CD4-positive, alpha-beta T cell treated with Interleukin-10 for 1 hour (primary cell): ENCODE measurements at places on chromosomes 6 and 20.

GRCh38 chr6:82013561-82014530 lies 233.7 kb downstream of the IBTK start:
- DNase-seq: no peak

DNA sequence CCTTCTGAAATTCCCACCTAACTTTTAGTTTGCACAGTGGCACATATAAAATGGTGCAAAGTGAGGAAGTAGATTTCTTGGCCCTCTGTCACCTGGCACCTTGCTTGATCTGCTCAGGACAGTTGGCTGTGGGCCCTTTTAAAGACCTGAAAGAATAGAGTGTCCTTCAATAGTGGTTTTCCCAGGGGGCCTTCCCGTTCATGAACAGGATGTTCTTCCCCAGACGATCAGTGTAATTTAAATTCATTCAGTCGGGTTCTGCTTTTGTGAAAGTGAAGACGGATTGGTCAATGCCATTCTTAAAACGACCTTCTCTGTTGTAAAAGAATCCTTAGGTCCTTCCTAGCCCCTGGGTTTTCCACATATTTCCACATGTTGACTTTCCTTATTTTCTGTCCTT lies 178.5 kb downstream of the SASH1 start:
- no peak for DNase-seq

DNA sequence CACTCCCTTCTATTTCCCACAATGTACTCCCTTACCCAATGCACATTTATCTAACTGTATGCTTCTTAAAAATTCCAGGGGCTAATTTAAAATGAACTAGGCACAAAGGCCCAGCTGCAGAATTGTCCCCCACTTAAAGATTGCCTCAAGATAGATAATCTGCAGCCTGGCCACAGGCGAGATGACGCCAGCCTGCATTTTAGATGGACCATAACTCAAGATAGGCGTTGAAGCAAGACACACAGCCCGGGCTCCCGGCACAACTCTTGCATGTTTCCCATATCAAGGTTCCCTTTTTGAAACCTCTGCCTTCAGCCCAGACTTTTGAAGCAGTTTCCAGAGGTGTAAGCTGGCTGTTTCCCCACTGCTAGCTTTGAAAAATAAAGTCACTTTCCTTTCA lies 3.2 kb upstream of the REPS1 start:
- DNase-seq: no peak

GRCh38 chr6:99838607-99839006 lies 155.4 kb downstream of the MCHR2 start:
- no peak for DNase-seq

DNA sequence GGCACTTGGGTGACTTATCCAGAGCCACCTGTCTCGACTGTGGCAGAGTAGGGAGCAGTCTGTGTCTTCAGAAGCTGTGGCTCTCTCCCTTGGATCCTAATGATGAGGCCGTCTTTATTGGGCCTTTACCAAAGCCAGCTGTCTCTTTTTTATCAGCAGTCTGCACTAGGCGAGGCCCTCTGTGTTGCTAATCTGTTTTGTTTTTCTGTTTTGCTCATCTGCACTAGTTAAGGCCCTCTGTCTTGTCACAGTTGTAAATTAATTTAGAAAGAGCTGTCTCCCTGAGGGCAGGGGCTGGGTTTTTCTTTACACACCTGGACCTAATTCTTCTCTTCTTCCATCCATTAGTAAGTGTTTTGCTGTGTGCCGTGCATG lies 45.0 kb downstream of the CDS2 start:
- no peak for DNase-seq

DNA sequence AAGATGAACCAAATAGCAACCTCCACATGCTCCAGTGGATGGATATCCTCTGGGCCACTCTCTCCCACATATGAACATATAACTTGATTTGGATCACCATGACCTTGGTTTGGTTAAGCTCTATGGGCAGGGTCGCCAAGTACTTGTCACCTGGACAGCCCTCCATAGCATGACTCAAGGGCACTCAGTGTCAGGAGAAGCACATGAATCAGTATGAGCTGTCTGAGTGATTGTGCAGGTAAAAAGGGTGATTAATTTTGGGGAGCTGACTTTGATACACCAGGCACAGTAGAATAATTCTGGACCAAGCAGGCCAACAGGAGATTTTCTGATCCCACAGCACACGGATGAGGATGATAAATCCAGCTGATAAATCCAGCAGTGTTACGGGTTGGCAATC lies 74.4 kb downstream of the OPRM1 start:
- no peak for DNase-seq

GRCh38 chr6:111679126-111679858 lies 73.6 kb upstream of the TRAF3IP2 start:
- DNase-seq: no peak

GRCh38 chr6:110946498-110946897 lies 12.0 kb upstream of the GTF3C6 start:
- no peak for DNase-seq

- DNase-seq: no peak
These were observed 419.2 kb downstream of the EPM2A start for GRCh38 chr6:145315982-145316600.

- DNase-seq: no peak
These were observed 10.3 kb downstream of the ADISSP start for GRCh38 chr20:3757268-3757667.

- no peak for DNase-seq
These were observed 20.7 kb downstream of the ABHD12 start for GRCh38 chr20:25369971-25370370.

- no peak for DNase-seq
These were observed 8.3 kb downstream of the POM121L2 start for GRCh38 chr6:27303613-27304272.

DNA sequence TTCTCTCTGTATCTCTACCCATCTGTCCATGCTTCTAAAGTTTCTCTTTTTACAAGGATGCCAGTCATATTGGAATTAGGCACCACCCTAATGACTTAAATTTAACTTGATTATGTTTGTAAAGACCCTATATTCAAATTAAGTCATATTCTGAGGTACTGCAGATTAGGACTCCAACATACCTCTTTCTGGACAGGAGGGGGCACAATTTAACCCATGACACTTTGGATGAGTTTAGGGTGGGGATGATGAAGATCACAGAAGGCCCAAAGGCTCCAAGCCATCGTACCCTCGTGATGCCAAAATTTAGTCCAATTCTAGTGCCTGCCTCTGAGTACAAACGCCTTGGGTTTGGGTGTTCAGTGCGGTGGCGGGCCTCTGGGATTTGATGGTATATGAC lies 15.0 kb upstream of the NKX2-2 start:
- DNase-seq: no peak

- DNase-seq: no peak
These were observed 439.6 kb downstream of the DOK5 start for GRCh38 chr20:54914995-54915394.

GRCh38 chr6:49543087-49543858 lies 7.2 kb upstream of the C6orf141 start:
- DNase-seq: no peak

DNA sequence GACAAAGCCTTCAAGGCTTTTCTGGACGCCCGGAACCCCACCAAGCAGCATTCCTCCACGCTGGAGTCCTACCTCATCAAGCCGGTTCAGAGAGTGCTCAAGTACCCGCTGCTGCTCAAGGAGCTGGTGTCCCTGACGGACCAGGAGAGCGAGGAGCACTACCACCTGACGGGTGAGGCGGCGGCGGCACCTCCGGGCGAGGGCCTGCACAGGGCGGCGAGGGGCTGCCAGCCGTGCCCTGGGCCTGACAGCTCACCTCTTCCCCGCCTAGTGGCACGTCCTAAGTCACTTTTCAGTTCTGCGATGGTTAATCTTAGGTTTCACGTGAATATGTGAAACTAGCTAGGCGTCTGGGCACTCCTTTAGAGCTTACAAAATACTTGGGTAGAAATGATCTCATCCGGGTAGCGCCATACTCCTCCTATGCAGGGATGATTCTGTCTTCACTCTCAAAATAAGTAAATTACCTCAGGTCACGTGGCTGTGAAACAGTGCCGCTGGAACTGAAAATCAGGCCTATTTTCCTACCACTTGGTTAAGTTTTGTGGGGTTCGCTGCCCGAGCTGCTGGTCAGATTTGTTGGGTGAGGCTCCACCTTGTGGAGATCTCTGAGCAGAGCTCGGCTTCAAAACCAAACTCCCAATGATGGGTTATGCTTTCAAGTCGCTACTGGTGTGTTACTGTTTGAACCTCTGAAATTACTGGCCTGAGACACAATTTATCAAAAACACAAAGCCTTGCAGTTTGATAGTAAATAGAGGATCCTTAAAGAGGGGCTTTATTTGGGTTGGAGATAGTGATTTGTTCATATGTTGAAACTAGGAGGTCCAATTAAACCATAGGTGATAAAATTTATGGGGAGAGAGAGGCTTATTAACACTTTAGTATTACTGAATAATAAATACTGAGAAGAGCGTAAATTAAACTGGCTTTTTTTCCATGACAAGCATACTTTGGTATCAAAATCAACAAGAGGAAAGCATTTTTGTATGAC lies 15.5 kb upstream of the CLDN20 start:
- peak; percentile 25 for DNase-seq

DNA sequence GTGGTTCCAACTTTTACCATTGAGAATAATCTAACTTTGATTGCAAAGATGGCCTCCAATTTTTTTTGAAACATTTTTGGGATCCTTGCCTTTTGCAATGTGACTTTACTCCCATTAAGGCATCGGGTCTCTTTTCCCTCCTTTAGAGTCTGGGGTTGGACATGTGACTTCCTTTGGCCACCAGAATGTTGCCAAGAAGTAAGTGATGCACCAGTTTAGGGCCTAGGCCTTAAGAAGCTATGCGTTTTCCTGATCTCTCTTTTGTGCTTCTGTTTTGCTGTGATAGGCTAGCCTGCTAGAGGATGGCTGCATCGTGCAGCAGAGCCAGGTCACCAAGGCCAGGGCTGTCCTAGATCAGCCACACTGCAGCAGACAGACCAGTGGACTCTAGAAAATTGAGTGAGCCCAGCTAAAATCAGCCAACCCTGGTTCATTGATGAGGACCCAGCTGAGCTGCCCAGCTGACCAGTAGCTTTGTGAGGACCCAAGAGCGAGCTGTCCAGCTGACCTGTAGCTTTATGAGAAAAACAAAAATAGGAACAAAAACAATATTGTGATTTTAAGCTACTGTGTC lies 594.0 kb upstream of the JAG1 start:
- no peak for DNase-seq

DNA sequence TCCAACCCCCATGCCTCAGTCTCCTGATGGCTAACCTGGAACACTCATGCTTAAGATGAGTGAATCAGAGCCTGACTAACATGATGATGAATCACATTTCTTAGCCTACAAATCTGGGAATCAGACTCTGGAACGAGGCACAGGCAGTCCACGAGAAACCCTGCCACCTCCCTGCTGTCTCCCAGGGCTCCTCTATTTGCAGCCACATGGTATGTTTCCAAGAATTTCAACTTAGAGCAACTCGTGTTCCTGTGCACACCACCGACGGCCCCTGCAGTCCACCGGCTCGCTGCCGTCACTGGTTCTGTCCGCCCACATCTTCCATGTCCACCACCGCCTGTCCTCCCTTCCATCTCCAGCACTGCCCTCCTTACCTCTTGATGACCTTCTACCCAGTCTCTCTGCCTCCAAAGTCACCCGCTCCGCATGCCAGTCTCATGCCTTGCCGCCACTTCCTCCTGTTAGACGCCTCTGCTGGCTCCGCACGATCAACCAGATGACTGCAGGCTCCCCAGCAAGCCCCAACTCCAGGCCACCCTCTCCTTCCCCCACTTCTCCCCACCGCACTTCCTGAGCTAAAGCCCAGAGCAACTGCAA lies 87.6 kb downstream of the AGPAT4 start:
- no peak for DNase-seq

DNA sequence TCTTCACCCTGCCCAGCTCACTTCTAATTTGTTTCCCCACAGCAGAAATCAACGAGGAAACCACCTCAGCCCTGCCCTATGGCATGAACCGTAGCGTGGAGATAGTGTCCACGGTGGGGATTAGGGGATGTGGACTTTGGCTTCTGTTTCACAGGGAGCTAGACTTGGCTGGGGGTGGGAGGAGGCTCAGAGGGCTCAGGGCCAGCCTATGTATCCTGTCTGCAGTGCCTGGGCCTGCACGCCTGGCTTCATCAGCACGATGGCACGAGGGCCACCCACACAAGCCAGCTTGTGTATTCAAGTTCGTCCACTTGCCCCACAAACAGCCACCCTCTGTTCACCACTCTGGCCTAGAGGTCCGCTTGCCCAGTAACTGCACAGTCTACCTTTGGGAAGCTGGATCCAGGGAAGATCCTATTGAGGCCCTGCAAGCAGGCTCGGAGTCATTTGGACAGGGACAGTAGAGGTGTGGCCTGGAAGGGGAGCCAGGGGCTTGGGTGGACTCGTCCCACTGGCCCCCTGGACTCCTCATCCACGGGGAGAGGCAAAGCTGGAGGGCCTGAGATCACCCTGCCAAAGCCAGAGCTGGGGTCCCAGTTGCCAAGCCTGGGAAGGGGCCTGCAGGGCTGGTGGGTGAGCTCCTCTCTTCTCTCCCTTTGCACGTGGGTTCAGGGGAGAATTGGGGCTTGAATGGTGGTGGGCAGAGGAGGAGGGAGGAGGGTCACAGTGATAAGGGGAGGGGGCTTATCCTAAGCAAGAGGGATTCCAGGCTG lies 38.0 kb upstream of the FAM83D start:
- no peak for DNase-seq

DNA sequence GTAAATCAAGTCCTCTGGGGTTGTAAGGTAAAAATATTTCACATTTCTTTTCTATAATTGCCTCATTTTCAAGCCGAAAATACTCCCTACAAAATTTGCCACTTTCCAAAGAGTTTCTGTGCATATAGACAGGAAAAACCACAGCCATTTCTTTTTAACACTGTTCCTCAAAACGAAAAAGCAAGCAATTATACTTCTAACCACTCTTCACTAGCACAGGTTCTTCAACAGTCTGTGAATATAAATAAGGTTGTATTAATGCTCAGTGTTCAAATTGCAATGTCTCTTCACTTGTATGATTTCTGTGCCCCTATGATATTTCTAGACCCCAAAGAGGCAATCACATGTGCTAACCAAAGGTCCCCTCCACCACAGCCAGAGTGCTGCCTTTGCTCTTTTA lies 206.0 kb downstream of the SIM1 start:
- no peak for DNase-seq
